ENCODE measurements at places on chromosomes 16 and 17.

DNA sequence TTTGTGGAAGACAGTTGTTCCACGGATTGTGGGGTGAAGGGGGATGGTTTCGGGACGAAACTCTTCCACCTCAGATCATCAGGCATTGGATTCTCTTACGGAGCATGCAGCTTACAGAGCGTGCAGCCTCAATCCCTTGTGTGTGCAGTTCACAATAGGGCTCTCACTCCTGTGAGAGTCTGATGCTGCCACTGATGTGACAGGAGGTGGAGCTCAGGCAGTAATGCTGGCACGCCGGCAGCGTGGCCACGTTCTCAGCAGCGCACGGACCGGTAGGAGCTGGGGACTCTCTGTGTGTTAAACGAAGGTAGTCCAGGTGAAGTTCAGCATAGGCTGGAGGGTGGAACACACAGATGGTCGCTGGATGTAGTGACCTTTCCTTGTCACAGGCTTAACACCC is 37.8 kb downstream of the SEC14L1 start:
- no peak for DNase-seq

GRCh38 chr17:70323269-70323668 is 153.9 kb downstream of the KCNJ2 start:
- DNase-seq = no peak

- DNase-seq = peak; percentile 78
Measured at GRCh38 chr16:27313422-27314160, at the start of gene IL4R. IL4R (plus strand) TSS chr16:27313974; CDS start chr16:27340204, 26,230 bp downstream.

GRCh38 chr17:12398441-12399051 is 267.1 kb upstream of the MYOCD start:
- DNase-seq = no peak

GRCh38 chr16:3094289-3095027 is 4.6 kb downstream of the ZSCAN10 start:
- DNase-seq = no peak

GRCh38 chr17:40253565-40253964 is 34.1 kb upstream of the CDC6 start:
- no peak for DNase-seq

- no peak for DNase-seq
Measured at GRCh38 chr16:22337045-22337444, 37.4 kb downstream of the CDR2 start.

DNA sequence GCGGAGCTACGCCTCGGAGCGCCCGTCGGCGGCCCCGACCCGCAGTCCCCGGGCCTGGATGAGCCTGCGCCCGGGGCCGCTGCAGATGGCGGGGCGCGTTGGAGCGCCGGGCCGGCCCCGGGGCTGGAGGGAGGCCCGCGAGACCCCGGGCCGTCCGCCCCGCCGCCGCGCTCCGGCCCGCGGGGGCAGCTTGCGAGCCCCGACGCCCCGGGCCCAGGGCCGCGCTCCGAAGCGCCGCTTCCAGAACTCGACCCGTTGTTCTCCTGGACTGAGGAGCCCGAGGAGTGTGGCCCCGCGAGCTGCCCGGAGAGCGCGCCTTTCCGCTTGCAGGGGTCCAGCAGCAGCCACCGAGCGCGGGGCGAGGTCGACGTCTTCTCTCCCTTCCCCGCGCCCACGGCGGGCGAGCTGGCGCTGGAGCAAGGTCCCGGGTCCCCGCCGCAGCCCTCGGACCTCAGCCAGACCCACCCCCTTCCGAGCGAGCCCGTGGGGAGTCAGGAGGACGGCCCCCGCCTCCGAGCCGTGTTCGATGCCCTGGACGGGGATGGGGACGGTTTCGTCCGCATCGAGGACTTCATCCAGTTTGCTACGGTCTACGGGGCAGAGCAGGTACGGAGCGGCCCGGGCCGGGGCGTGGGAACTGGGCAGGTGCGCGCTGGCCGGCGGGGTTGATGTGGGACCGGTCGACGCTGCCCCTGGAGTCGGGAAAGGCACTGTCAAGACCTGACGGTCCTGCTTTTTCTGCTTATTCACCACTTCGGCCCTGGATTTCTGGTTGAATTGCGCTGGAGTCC is 861 bp downstream of the RAB11FIP3 start:
- peak; percentile 38 for DNase-seq

DNA sequence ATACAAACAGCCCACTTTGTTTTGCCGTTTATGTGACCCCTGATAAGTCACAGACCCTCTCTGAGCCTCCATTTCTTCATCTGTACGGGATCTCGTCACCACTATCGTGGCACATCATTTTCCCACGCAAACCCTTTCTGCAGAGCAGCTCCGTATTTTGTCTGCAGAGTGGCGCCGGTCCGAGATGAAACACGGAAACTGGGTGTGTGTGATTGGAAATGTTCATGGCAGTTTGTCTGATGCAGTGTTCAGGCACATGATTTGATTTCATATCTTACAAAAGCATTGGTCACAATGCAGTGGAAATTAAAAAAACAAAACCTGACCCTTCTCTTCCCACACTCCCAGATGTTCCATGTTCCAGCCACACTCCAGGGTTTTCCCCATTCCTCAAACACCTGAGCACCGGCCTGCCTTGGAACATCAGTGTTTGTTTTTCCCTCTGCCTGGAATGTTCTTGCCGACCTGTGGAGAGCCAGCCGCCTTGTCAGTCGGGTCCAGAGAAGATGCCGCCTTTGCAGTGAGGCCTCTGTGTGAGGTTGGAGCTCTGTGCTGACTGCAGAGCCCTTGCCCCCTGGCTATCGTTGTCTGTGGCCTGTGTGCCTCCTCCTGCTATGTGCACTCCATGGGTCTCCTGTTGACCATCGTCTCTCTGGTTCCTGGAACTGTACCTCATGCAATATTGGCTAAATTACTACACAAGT is 39.2 kb downstream of the NT5M start:
- no peak for DNase-seq

- no peak for DNase-seq
Measured at GRCh38 chr16:85350973-85351372, 238.7 kb upstream of the CIBAR2 start.

DNA sequence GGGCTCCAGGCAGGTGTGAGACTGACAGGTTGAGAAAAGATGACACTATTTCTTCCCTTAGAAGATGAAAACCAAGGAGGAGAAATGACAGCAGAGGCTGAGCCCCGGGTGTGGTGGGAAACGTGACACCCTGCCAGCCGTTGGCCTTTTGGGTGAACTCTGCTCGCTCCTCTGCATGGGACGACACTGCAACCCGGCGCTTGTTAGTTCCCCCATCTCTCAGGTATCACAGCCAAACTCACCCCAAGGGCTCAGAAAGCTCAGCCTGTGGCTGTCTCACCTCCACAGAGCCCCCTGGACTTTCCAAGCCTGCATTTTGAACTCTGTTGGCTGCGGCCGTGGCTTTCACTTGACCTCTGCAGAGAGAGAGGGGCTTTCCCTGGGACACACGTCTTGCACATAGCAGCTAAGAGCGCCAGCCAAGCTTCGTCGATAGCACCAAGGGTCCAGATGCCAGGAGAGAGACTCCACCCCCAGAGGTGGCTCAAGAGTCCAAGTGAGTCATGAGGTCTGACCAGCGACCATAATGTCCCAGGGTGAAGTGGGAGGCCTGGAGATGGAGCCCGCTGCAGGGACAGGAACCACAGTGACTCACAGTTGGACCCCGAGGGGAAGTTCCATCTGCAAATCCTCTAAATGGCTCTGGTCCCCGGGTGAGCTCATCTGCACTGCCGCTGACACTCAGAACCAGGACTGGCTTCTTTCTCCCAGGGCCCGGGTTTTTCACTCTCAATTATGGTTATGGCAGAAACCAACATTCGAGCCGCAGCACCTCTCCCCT is 301.9 kb downstream of the SOX9 start:
- peak; percentile 49 for DNase-seq

DNA sequence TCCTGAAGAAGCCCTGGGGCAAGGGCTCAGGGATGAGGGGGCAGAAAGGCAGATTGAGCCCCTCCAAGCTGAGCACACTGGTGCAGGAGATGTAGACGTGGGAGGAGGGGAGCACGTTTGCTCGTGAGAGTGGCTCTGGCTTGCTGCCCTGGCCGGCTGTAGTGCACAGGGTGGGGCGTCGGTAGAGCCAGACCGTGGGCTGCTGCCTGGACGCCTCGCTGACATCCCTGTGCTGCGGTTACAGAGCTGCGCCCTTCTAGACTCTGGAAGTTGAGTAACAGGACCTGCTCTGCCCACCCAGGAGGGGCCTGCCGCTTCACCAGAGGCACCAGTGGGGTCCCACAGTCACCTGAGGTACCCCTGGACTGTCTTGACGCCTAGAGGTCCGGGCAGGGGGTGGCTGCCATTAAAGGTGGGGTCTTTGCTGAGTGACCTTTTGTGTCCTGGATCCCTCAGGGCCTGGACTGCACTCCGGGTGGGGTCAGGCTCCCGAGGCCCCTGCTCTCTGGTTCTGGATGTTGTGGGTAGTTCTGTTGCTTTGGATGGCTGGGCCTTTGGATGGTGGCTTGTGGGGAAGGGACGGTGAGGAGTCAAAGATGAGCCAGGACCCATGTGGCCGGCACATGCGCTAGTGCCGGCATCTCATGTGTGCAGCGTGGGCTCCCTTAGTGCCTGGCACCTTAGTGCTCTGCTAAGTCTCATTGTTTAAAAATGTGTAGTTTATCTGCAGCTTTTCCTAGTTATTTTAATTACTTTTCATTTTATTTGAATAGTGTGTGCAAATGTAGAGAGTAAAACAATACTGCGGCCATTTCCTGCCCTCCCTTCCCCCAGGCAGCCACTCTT is 41.7 kb downstream of the PGS1 start:
- no peak for DNase-seq

- DNase-seq = no peak
Measured at GRCh38 chr17:57021226-57021940, 43.5 kb downstream of the SCPEP1 start.

- DNase-seq = no peak
Measured at GRCh38 chr16:35182043-35182677, 1722.7 kb downstream of the TP53TG3F start.

- DNase-seq = no peak
Measured at GRCh38 chr16:85650135-85650843, 37.2 kb downstream of the GSE1 start.

- no peak for DNase-seq
Measured at GRCh38 chr17:34081269-34081668, 173.8 kb upstream of the CCL2 start.

DNA sequence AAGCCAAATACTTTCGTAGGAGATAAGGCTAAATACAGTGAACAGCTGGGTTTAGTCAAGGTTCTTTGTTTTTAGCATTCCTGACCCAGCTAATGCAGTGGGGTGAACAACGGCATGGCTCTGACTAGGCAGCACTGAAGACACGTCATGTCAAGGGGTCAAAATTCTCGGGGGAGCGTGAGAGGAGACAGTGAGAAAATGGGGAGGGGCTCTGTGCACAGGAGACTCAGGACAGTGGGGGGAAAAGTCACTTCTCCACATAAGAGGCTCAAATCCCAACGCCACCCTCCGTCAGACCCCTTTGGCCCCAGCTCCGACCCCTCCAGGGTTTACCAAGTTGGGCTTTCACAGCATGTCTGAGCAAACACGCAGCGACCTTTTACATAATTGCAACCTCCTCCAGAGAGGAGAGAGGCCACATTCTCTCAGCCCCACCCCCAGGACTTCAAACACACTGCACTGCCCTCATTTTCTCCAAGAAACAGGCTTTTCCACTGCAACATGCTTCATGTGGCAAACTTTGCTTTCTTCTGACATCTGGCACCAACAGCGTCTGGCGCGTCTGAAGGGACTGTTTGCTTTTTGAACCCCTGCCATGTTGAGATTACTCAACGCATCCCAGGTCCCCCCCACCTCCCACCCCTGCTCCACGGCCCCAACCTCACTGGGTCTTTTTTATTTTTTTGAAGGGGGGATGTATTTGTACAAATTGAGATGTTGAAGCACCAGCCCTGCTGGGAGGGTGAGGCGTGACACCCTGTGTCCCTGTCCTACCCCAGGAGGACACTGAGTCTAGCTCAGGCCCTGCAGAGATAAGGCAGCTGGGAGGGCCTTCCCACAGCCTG is 30.0 kb downstream of the AXIN2 start:
- no peak for DNase-seq

GRCh38 chr16:9596788-9597187 is 505.3 kb downstream of the HAPSTR1 start:
- DNase-seq = no peak

- DNase-seq = no peak
Measured at GRCh38 chr17:34525651-34526050, 53.7 kb upstream of the TMEM132E start.

GRCh38 chr16:79768276-79768970 is 167.9 kb upstream of the MAF start:
- DNase-seq = no peak

GRCh38 chr17:4433515-4434031 is at the start of gene SPNS3:
SPNS3 (plus strand) TSS chr17:4433940; CDS start chr17:4433968, 28 bp downstream.
- peak; percentile 38 for DNase-seq

GRCh38 chr17:49460401-49460800 is 34.7 kb upstream of the NGFR start:
- no peak for DNase-seq

DNA sequence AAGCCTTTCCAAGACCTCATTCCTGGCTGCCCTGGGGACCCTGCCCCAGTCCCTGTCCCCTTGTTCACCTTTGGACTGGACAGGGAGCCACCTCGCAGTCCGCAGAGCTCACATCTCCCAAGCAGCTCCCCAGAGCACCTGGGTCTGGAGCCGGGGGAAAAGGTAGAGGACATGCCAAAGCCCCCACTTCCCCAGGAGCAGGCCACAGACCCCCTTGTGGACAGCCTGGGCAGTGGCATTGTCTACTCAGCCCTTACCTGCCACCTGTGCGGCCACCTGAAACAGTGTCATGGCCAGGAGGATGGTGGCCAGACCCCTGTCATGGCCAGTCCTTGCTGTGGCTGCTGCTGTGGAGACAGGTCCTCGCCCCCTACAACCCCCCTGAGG is 38.7 kb upstream of the IL21R start:
- no peak for DNase-seq

DNA sequence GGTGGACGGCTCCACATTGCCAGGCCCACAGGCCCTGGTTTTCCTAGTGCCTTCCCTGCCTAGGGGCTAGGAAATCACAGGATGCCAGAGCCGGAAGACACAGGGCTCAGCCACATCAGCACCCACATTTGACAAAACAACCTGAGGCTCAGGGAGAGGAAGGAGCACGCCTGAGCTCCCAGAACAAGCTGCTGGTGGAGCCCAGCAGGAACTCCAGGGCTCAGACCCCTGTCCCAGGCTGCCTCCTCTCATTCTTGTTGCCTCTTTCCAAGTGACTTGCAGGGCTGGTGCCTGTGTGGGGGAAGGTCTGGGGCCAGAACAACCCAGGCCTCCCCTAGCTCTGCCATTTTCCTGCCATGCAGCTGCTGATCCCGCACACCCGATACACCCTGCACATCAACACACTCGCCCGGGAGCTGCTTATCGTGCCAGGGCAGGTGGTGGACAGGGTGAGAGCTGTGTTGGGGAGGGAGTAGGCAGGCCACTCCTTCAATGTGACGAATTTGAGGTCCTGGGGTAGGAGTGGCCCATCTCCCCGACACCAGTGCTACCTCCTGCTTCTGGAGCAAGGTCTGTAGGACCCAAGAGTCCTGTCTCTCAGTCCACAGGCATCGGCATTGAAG is 7.6 kb downstream of the ALOX15B start:
- DNase-seq = no peak

All from activated CD4-positive, CD25-positive, alpha-beta regulatory T cell treated with anti-CD3 and anti-CD28 coated beads, Interleukin-2, amount 50 U/mL, for 72 hours (primary cell).